ENCODE measurements at places on chromosomes 6 and 20.

DNA sequence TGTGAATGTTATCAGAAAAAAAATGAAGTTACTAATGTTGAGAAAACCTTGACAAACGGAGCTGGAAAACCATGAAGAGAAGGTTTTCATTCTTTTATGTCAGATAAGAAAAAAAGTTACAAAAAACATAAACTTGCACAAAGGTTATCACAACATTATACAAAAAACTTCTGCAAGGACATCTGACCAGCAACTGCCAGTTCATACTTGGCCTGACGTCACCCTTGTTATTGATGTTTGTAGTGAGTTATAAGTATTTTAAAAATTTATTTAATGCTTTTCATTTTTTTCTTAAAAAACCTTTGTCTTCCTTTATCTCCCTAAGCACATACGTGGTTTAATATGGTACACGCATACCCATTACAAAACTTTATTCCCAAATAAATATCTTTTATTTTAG is 16.3 kb downstream of the GSTA3 start:
- DNase-seq = no peak

GRCh38 chr6:131101911-131102680 is 33.2 kb upstream of the AKAP7 start:
- no peak for DNase-seq

GRCh38 chr6:168013250-168013915 is 15.9 kb downstream of the KIF25 start:
- no peak for DNase-seq

DNA sequence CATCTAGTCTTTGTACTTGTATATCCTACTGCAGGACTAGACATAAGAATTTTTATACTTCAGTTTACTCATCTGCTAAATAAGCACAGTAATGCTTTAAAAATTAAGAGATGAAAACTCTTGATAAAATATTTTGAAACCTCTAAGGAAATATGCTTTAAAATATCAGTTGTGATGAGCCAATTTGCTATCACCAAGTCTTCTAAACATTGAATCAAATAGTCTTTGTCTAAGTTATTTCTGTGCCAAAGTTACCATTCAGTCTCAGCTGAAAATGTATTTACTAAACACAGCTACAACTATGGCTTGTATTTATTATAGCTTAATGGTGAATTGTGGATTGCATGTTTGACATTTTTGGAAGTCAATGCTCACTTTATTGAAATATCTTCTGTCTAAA is 46.2 kb upstream of the RFPL4B start:
- DNase-seq = no peak

- no peak for DNase-seq
Measured at GRCh38 chr6:4853782-4854511, 77.7 kb downstream of the CDYL start.

GRCh38 chr20:35954907-35955251 is 577 bp upstream of the SCAND1 start:
- DNase-seq = peak; percentile 2

DNA sequence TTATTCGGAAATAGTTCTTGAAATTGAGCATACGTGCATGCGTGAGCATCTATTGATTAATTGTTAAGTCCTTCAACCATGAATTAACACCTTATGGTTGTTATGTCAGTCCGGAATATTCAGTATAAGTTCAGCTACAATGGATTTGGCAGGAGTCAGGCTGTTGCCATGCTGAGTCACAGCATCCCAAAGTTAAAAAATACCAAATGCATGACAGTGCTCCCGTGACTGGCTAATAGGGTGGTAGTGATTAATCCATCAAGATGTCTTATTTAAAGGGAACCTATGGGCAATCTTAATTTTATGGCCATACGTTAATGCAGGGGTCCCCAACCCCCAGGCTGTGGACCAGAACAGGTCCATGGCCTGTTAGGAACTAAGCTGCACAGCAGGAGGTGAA is 10.5 kb downstream of the RAE1 start:
- DNase-seq = no peak

- DNase-seq = no peak
Measured at GRCh38 chr20:20710443-20711315, 1.8 kb downstream of the RALGAPA2 start.

DNA sequence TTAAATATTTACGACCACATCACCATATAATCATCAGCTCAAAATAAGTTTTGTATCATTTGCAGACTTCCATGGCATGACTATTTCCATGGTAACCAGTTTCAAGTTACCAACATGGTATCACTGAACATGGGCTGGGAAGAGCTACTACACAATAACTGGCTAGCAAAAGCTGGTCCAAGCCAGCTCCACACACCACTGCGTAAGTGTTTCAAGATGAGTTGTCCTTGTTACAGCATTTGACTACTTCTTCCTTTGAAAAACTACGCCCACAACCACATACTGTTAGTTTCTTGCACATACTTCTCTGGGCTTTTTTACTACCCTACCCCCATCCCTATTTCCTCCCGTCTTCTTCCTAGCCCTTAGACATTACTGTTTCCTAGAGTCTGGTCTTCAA is 8.5 kb downstream of the CD164 start:
- no peak for DNase-seq

DNA sequence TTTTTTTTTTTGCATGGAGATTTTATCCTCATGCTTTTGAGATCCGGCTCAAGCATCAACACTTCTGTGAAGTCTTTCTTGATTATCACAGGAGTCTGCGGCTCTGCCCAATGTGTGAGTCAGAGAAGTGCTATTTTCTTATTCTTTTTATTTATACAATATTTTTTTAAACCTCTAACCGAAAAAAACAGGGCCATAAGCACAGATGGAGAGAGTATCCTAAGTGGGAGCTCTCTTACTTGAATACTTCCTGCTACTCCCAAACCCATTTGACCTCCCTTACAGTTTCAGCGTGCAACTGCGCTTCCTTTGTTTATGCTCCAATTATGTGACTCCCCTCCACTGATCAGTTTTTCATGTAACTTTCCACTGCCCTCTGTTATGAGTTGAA is 8.7 kb upstream of the ATXN1 start:
- no peak for DNase-seq

DNA sequence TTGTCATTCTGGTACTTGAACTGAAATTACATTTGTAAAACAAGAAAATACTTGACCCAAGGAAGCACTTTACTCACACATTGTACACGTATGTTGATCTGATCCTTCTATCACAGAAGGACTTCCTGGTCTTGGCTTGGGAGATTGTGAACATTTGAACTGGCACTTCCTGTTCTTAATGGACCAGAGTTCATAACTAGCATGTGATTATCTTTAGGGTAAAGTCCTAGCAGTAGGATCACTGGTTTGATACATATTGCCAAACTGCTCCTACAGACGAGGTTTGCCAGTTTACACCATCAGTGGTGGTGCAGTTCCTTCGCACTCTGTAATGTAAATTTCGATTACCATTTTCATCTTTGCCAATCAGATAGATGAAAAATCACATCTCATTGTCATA is 12.7 kb downstream of the HECA start:
- DNase-seq = no peak

DNA sequence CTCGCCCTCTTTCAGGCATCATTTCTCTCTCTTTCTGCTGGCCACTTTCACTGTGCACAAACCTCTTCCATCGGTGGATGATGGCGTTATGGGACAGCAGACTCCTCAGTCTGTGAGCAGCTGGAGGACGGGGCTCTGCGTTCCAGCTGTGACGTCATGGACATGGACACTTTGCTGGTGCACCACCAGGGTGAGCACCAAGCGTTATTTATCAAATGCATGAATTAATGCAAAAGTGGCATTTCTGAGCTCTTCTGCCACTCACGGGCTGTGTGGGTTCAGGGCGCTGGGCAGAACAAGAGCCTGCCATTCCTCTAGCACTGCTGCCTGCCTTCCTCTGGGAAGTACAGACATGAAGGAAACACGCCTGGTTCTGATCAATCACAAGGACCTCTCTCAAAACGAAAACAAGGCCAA is 82.9 kb upstream of the MPC1 start:
- no peak for DNase-seq

DNA sequence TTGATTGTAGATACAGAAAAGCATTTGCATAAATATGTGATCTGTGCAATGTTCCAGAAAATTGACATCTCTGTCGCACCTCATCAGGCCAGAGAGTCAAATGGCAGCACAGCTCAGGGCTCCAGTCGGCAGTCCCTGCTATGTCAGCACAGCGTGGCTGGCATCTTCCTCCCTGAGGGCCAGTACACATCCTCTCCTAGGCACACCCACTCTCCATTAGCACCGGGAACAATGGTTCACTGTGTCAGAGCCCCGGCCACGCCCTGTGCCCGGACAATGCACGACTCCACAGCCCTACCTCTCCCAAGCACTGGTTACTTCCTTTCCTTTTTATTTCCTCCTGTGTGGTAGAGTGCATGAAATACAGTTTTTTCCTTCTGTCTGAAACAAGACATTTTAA is 114.9 kb downstream of the FOXC1 start:
- no peak for DNase-seq

GRCh38 chr20:48826069-48826468 is 1.7 kb downstream of the PREX1 start:
- DNase-seq = no peak

GRCh38 chr20:54292185-54292584 is 84.3 kb downstream of the PFDN4 start:
- no peak for DNase-seq

- DNase-seq = no peak
Measured at GRCh38 chr6:25297823-25298522, 18.8 kb downstream of the CARMIL1 start.

DNA sequence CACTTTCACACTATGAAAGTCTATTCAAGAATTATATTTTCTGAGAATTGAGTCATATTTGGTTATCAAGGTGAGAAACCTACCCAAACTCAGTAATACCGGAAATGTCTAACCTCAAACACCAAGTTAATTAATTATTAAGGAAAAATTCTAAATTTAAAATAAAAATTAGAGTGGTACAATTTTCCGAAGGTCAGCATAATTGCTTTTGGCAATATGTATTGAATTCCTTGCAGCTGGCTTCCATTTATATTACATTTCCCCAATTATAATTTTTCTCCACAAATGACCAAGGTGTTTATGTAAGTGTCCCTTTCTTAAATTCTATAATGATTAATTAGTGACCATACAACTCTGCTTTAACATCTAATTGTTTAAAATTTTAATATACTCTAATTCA is 316.0 kb upstream of the IRAK1BP1 start:
- DNase-seq = no peak

DNA sequence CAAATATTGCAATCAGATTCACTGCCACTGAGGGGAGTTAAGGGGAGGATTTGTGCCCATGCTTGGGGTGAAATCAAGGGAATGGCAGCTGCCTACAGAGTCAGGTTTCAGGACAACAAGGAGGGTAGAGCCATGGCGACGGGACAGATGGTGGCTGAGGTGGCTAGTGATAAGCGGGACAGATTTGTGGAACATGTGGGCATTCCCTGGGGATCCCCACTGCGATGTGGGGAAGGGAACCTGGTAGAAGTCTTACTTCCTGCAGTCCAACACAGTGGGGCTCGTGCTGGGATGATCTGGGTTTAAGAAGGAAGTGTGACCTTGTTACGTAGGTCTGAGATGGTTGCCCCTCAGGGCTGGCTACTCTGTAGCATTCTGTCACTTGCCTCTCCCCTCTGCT is 292.0 kb upstream of the JARID2 start:
- DNase-seq = no peak

DNA sequence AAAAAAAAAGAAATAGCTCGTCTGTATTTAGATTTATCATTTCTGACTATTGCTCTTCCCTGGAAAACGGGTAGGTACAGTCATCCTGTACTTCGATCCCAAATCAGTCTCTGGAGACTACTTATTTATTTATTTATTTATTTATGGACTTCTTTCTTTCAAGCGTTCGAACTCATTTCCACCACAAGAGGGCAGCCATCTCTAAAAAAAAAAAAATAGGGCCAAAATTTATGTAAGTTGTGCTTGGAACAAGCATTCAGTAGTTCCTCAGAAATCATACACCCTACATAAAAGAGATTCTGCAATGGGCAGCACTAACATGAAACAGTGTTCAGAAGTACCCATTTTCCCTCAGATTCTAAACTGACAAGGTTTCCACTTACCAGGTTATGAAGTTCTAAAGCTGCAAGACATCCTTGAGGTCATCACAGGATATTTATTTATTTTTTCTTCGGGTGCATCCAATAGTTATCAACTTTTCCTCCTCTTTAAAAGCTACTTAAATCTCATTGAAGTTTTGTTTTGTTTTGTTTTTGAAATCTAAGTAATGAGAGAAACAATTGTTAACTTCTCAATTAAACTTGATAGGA is 1.9 kb upstream of the BMP2 start:
- no peak for DNase-seq

GRCh38 chr20:53804920-53805894 is 211.6 kb upstream of the ZNF217 start:
- DNase-seq = no peak

- no peak for DNase-seq
Measured at GRCh38 chr20:4912380-4913142, 88.7 kb downstream of the SLC23A2 start.

- DNase-seq = no peak
Measured at GRCh38 chr20:19074828-19075516, 137.5 kb upstream of the SLC24A3 start.

GRCh38 chr6:13307508-13307995 is 20.8 kb downstream of the TBC1D7 start:
- no peak for DNase-seq

DNA sequence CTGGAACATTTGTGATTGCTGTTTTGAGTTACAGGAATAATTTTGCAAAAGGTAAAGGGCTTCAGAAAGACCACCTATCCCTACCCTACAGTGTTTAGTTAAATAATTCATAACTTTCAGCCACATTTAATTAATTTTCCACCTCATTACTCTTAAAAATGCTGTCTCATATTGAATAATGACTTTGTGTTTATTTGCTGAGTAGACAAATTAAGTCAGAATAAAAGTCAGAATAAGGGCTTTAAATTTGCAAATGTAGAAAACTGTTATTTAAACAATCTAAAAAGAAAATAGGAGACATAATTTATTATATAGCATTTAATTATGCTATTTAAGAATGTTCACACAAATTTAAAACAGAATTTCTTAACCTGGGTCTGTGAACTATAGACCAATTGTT is 293.7 kb upstream of the RIMS1 start:
- DNase-seq = no peak

GRCh38 chr6:156396791-156397418 is 380.3 kb upstream of the ARID1B start:
- DNase-seq = no peak

GRCh38 chr6:112010328-112010727 is 43.6 kb upstream of the CCN6 start:
- DNase-seq = no peak

- no peak for DNase-seq
Measured at GRCh38 chr6:145486306-145486705, 249.0 kb downstream of the EPM2A start.

DNA sequence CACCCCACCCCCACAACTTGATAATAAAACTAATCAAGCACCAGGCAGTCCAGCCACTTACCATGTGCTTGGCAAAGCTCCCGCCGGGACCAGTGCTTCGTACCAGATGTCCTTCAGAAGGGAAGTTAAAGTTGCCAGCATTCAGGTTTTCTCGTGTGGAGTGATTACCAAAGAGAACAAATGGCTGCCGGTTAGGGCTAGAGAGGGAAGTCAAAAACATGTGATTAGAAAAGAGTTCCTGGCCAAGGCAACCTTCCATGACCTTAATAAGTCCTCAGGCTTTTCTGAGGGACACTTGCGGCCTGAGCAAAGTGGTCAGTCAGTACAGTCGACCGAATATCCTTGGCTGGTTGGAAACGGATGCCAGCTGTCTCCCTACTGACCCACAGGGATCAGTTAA is 67.0 kb downstream of the DNAAF9 start:
- DNase-seq = no peak

- DNase-seq = no peak
Measured at GRCh38 chr6:1667012-1667804, 57.5 kb downstream of the FOXC1 start.

Measured in stimulated activated CD4-positive, alpha-beta T cell treated with anti-CD3 and anti-CD28 coated beads, Interleukin-2, amount 100 ng/mL, for 4 hours (primary cell).